PC-3 (cell line): ENCODE measurements at places on chromosomes 2 and 18.
A peak's percentile ranks its signal among the peaks of the same experiment; 100 is the strongest.

GRCh38 chr2:191215230-191215629 lies 30.0 kb upstream of the MYO1B start:
- no peak for DNase-seq

- DNase-seq, result no peak
Observed at GRCh38 chr2:20197192-20197591, 27.7 kb downstream of the SDC1 start.

DNA sequence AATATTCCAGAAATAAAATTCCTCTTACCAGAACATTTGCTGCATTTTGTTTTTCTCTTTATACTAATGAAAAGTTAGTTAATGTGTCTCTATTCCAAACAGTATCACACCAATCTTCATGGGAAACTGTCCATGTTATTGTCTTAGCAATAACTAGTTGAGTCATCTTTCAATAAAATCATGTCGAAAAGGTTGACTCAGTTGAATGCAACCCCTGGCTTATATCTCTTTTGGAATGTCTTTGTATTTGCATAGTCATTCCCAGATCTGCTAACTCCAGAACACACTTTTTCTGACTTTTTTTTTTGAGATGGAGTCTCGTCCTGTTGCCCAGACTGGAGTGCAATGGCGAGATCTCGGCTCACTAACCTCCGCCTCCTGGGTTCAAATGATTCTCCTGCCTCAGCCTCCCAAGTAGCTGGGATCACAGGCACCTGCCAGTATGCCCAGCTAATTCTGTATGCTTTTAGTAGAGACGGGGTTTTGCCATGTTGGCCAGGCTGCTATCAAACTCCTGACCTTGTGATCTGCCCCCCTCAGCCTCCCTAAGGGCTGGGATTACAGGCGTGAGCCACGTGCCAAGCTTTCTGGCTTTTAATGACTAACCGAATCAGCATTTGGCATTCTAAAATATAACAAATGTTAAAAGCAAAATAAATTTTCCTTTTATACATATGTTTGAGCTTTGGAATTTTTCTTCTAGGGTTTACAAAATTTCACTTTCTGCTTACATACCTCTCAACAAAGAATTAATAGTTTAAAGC lies 133.2 kb upstream of the GULP1 start:
- DNase-seq, result peak; percentile 78

GRCh38 chr18:7815787-7816186 lies 248.7 kb downstream of the PTPRM start:
- DNase-seq, result no peak

DNA sequence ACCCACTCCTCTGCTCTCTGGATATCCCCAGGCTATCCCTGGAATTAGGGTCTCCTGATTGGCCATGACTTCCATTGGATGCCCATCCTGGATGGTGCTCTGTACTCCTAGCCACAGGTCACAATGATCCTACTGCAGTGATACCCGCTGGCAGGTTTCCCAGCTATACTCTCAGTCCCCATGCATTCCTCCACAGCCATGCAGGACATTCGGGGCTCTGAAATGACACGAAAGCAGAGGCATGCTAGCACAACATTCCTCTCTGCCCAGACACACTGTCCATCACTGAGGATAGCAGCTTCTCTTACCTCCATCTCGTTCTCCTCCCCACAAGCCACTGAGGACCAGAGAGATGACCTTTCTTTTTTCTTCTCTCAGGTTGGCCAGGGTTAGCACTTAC lies 51.7 kb upstream of the SPATS2L start:
- DNase-seq, result no peak

DNA sequence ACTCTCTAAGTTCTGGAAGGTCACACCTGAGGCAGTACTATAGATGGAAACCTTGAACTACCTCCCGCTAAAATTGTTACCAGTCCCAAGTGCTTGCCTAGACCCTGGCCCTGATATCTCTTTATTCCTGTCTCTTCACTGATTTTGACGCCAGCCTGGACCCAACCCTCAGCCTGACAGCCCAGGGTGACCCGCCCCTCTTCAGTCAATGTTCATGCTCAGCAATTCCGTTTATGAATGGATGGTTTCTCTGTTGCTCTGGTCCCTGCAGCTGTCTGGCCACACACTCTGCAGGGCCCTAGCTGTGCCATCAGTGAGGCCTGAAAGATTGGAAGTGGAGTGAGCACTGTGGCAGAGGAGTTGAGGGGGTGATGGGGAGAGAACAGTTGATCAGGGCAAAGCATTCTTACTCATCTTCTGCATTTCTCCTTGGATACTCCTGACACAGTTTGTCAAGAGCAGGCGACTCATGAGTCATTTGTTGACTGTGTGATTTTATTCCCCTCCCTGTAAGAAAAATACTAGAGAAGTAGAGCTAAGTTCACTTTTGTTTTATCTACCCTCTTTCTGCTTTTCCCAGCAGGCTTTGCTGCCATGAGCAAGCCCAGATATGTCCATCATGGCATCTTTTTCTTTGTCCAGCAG lies 46.0 kb downstream of the NPAS2 start:
- peak; percentile 91 for DNase-seq

- DNase-seq, result peak; percentile 79
Observed at GRCh38 chr2:223855426-223855825, 18.0 kb upstream of the AP1S3 start.

DNA sequence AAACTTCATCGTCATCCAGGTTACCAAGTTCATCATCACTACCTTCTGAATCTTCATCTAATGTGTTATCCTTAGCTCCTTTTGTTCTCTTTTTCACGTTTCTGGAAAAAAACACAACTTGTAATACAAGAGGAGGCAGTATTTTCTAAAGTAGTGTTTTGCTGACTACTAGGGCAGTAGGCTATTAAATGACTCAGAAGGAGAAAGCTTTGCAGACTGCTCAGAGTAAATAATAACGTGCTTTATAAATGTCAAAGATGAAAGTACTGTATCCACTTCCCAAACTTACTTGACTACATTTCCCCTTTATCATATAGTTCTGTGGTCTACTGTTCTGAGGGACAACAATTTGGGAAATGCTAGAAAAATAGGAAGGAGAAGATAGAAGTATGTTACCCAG lies 15.6 kb downstream of the CEBPZOS start:
- no peak for DNase-seq

GRCh38 chr2:151287513-151288250 lies 1.8 kb downstream of the NMI start:
- no peak for DNase-seq

GRCh38 chr18:77015169-77015568 lies 117.4 kb downstream of the MBP start:
- no peak for DNase-seq

DNA sequence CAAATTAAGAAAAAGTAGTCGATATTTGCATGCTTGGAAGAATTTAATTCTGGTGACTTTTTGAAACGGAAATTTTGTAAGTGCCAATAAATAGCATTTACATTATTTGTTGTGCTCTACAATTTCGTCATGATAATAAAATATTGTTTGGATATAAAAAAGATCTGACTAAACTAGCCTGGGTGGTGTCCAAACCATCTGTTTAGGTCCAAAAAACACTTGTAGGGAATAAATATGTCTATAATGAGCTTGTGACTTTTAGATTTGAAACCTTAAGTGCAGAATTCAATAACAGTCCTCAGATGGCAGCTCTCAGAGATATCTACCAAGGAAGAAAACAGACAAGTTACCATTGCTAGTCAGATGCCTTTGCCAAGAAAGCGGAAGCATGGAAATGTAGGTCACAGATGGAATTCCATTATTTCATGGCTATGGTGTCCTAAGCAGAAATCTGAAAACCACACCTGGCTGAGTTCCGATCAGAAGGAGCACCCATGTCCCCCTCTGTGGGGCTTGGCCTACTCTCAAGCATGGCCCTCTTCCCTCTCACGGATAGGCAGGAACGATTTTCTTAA lies 731.1 kb downstream of the RNF144A start:
- DNase-seq, result no peak

DNA sequence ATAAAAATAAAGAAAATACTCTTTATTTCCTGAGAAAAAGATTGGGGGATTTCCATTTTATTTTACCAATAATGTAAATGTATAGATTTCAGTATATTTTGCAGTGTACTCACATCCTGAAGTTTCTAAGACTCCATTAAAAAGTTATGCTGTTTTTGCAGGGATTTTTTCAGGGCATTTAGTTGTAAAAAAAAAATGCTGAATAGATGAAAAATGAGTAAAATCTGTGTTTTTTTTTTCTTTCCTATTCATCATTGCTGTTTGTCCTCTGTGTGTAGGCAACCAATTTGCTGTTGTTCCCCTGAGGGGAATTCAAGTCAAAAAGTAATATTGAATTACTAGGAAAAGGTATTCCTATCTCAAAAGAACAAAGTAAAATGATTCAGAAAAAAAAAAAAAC lies 66.3 kb downstream of the MEIS1 start:
- no peak for DNase-seq

GRCh38 chr2:165899311-165899710 lies 54.3 kb downstream of the TTC21B start:
- no peak for DNase-seq

- no peak for DNase-seq
Observed at GRCh38 chr2:182852801-182853200, 13.6 kb downstream of the FRZB start.

- peak; percentile 65 for DNase-seq
Observed at GRCh38 chr18:49609256-49610021, 47.6 kb downstream of the LIPG start.

DNA sequence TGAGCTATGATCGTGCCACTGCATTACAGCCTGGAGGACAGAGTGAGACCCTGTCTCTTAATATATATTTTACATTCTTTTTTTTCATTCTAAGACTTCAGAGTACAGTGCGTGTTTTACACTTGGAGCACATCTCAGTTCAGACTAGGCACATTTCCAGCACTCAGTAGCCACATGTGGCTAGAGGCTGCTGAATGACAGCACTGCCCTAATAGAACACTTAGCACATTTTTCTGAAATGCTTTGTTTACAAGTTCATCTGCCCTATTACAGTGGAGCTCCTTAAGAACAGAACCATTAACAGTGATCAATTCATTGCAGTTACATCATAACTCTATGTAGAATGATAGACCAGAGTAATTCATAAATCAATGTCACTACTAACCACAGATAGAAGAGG lies 138.1 kb downstream of the SUCLG1 start:
- no peak for DNase-seq

DNA sequence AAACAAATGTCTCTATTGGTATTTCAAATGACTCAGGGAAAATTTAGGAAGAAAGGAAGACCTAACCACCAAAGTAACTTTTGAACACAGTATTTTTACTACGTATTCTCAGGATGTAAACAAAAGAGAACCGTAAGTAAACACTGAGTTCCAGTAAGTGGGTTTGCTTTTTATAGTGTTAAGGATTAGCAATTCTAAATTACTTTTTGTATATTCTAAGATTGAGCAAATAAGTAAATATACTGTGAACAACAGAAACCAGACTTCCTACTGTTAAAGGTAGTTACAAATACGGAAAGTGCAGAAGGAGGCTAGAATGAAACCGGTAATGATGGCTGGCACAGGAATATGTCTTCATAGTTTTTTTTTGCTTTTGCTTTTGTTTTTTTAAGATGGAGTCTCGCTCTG lies 31.5 kb downstream of the SESTD1 start:
- DNase-seq, result peak; percentile 68

DNA sequence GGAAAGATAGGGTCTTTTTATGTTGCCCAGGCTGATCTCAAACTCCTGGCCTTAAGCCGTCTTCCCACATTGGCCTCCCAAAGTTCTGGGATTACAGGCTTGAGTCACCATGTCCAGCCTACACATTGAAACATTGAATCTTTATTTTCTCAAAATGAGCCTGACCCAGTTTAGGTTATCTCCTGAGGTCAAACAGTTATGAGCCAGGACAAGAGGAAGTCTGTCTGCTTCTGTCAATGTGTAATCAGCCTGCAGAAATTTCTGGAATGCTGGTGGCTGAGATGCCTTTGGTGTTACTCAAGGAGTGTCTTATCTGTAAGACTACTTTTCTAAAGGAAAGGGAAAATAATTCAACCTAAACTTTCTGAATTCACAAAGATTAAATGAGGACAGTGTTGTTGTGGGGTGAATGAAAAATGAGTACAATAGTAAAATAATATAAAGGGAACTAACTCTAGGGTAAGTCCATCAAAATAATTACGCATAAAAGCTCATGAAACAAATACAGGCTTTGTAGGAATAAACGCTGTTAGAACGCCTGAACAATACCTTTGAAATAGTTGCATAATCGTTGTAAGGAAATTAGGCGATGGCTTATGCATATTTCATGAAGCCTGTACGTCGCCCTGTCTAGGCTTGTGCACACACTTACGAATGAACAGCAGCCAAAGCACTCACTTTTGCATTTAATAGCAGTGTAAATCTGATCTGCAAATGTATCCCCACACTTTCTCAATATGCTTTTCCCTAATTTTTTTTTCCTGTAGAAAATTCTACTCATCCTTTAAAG lies 260.8 kb downstream of the RDH14 start:
- peak; percentile 78 for DNase-seq

- DNase-seq, result no peak
Observed at GRCh38 chr2:8257502-8257901, 424.4 kb upstream of the ID2 start.

DNA sequence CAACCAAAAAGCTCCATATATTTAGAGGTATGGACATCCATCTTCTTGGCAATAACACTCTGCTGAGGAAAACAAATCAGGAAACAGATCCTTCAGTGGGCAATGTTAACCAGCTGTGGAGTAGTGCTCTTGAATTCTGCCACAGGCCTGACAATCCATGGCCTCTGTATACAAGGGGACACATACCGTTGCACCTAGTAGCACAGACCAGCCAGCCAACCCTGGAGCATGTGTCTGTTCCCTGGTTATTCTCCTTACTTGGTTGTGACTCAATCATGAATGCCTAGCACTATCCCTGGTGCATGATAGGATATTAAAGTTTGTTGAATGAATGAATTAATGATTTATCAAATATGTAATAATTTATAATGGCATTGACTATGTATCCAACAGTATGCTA lies 261.4 kb upstream of the MGAT5 start:
- no peak for DNase-seq

- DNase-seq, result peak; percentile 97
Observed at GRCh38 chr18:23872701-23873550, 141.6 kb upstream of the TTC39C start.

GRCh38 chr18:59208602-59209125 lies 11.3 kb upstream of the GRP start:
- DNase-seq, result peak; percentile 65

GRCh38 chr2:121075006-121075551 lies 209.9 kb downstream of the TFCP2L1 start:
- peak; percentile 95 for DNase-seq
